Natural killer cell (primary cell): ENCODE measurements at places on chromosomes 11 and 22.

GRCh38 chr22:17779286-17780115 lies 5.2 kb upstream of the BID start:
- DNase-seq, result no peak

DNA sequence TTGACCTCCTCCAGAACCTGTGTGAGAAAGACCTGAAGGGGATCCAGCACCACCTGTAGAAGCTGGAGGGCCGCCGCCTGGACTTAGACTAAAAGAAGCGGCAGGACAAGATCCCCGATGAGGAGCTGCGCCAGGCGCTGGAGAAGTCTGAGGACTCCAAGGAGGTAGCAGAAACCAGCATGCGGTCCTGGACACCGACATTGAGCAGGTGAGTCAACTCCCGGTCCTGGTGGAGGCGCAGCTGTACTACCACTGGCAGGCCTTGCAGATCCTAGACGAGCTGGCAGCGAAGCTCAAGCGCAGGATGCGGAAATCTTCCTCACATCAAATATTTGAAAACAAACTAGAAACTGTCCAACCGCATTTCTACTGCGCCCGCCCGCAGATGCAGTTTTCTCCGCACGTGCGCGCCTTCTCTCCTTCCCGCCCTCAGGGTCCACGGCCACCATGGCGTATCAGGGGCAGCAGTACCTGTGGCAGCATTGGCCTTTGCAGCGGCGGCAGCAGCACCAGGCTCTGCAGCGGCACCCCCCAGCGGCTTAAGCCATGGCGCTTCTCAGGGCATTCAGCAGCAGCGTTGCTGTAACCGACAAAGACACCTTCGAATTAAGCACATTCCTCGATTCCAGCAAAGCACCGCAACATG lies 10.2 kb downstream of the CLDN25 start:
- DNase-seq, result no peak

DNA sequence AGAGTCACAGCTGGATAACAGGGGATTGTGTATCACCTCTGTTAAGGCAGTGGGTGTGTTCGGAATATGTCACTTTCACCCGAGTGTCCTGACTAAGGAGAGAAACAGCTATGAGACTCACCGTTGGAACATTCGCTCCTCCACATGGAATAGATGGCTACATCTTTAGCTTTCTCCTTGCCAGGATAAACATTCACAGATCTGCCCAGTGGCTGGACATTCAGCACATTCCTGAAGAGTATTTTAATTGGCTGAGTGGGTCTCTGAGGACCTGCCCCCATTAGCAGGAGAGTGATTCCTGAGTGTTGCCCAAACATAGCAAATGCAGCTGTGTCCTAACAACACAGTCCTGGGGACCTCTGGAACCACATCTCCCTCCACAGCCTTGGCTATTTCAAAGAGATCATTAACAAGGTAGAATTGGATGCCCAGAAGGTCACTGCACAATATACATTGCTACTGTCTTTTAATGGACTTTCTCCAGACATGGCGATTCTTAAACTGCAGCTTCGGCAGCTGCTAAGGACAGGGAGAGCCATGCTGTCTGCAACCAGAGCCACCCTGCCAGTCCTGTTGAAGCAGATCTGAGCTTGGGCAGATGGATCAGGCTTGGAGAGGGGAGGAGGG lies 435.0 kb upstream of the CADM1 start:
- DNase-seq, result no peak

- no peak for DNase-seq
These were observed 14.8 kb downstream of the CD6 start for GRCh38 chr11:60985991-60986915.

DNA sequence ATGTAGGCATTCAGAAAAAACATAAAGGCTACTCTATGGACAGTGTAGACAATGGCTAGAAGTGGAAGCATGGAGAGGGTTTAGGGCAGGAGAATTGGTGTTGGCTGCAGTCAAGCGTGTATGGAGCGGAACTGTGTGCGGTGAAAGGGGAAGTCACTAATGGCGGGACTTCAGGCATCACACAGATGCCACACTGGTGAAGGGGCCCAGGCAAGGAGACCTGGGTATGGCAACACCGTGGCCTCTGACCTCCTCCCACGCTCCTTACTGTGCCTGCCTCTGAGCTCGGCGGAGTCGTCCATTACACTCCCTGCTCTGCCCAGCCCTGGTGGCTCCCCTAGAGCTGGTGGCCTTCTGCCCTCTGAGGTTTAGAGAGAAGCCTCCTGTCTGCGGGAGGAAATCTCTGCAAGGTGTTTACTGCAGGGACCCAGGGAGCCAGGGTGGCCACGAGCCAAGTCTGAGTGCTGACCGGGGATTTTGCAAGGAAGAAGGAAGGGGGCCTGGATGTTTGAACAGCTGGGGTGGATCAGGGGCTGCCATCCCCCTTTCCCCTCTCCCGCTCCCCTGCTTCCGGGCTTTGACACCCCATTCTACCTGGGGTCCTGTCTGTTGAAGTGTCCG lies 75.1 kb upstream of the TSPAN18 start:
- no peak for DNase-seq
